ENCODE measurements at places on chromosomes 16 and 17.

GRCh38 chr16:29710227-29711219 lies 31.5 kb downstream of the QPRT start:
- DNase-seq: no peak

GRCh38 chr17:28216528-28216927 lies 102.5 kb upstream of the TMEM97 start:
- no peak for DNase-seq

GRCh38 chr16:31179219-31179746 lies 656 bp upstream of the FUS start:
- no peak for DNase-seq

- DNase-seq: no peak
Measured at GRCh38 chr17:41455236-41455635, 11.9 kb downstream of the KRT32 start.

- no peak for DNase-seq
Measured at GRCh38 chr17:30805944-30806456, 18.5 kb downstream of the CRLF3 start.

GRCh38 chr16:69934044-69934443 lies 17.1 kb upstream of the CLEC18A start:
- DNase-seq: no peak
